ENCODE measurements at places on chromosomes 4 and X. TPM values are rescaled to one million over a fixed set of nuclear protein-coding genes. Genes with fewer than 3 reads are reported as not detected.

GRCh38 chr4:39502019-39502663 is 25.1 kb downstream of the UGDH start:
- H3K4me3 ChIP-seq: no peak overlapping the region
- peak overlapping the region; percentile 100 for H3K27ac ChIP-seq
- H3K36me3 ChIP-seq: peaks cover 79% of the 10 kb centered on the region
- peaks cover 29% of the 10 kb centered on the region for H3K4me1 ChIP-seq
- DNase-seq: peak; percentile 88

DNA sequence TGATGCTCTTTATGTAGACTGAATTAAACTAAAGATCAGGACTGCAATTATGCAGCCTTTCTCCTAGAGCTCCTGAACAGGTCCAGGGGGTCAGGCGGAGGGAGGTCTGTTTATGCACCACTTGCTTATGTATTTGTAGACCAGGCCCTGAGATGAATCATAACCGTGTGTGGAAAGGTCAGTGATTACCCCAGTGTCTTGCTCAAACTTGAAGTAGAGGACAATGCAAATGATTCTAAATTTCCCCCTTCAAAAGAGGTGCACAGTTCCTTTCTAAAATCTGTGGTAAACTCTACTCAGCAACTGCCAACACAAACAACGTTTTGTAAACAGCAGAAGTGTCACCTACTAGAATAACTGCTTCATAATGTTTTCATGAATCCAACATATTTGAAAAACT is 13.0 kb upstream of the TBC1D9 start:
- peaks cover 4% of the 10 kb centered on the region for H3K27me3 ChIP-seq
- H3K4me1 ChIP-seq: no peaks in the 10 kb centered on the region
- no peaks in the 10 kb centered on the region for H3K36me3 ChIP-seq
- H3K27ac ChIP-seq: no peak overlapping the region
- DNase-seq: no peak

DNA sequence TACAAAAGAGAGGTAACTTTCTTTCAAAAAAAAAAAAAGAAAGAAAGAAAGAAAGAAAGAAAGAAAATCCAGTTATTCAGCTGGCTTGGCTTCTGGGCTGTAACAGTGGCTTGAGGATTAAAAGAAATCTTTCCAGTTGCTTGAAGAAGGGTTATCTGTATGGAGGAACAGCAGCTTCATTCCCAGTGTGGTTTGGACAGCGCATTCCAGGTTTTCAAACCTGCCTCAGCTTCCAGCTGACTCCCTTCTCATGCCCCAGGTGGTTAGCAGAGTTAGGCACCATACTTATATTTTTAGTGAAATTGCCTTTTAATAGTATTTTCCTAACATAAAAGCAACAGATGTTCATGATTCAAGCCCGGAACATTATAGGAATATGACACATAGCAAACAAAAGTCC is 48.6 kb downstream of the TMEM164 start:
- no peaks in the 10 kb centered on the region for H3K36me3 ChIP-seq
- no peaks in the 10 kb centered on the region for H3K27me3 ChIP-seq
- no peak for DNase-seq
- no peaks in the 10 kb centered on the region for H3K4me1 ChIP-seq
- H3K4me3 ChIP-seq: no peak overlapping the region

GRCh38 chr4:55528491-55528890 is 18.2 kb downstream of the CLOCK start:
- H3K4me1 ChIP-seq: peaks cover 7% of the 10 kb centered on the region
- no peak for DNase-seq
- no peaks in the 10 kb centered on the region for H3K27me3 ChIP-seq
- no peak overlapping the region for H3K27ac ChIP-seq

- peak; percentile 30 for DNase-seq
- peaks cover 31% of the 10 kb centered on the region for H3K4me1 ChIP-seq
- H3K27ac ChIP-seq: peak overlapping the region; percentile 89
- H3K4me3 ChIP-seq: peak overlapping the region; percentile 2
Observed at GRCh38 chr4:168124008-168124641, 31.8 kb downstream of the ANXA10 start.

DNA sequence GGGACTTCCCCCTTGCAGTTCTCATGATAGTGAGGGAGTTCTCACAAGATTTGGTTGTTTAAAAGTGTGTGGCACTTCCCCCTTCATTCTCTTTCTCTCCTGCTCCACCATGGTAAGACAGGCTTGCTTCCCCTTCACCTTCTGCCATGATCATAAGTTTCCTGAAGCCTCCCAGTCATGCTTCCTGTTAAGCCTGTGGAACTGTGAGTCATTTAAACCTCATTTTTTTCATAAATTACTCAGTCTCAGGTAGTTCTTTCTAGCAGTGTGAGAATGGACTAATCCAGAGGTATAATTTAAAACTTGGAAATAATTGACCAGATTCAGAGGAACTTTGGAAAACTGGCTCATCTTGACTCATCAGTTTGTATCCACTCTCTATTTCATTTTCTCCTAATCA is 129.0 kb downstream of the TMEM47 start:
- H3K36me3 ChIP-seq: no peaks in the 10 kb centered on the region
- no peaks in the 10 kb centered on the region for H3K4me1 ChIP-seq
- no peaks in the 10 kb centered on the region for H3K27me3 ChIP-seq
- no peak overlapping the region for H3K4me3 ChIP-seq
- no peak for DNase-seq

- H3K27ac ChIP-seq: no peak overlapping the region
- no peaks in the 10 kb centered on the region for H3K4me1 ChIP-seq
- DNase-seq: peak; percentile 93
- H3K27me3 ChIP-seq: no peaks in the 10 kb centered on the region
- no peak overlapping the region for H3K4me3 ChIP-seq
Observed at GRCh38 chr4:177596035-177596434, 153.8 kb upstream of the AGA start.

- H3K27ac ChIP-seq: no peak overlapping the region
- H3K4me1 ChIP-seq: peaks cover 7% of the 10 kb centered on the region
- peak; percentile 14 for DNase-seq
- no peaks in the 10 kb centered on the region for H3K27me3 ChIP-seq
- no peak overlapping the region for H3K4me3 ChIP-seq
Observed at GRCh38 chr4:95409127-95409526, 139.6 kb downstream of the UNC5C start.

- no peak overlapping the region for H3K27ac ChIP-seq
- no peaks in the 10 kb centered on the region for H3K36me3 ChIP-seq
- no peak for DNase-seq
- H3K27me3 ChIP-seq: no peaks in the 10 kb centered on the region
- H3K4me1 ChIP-seq: no peaks in the 10 kb centered on the region
- H3K4me3 ChIP-seq: no peak overlapping the region
Observed at GRCh38 chr4:55214172-55214571, 88.8 kb upstream of the KDR start.

DNA sequence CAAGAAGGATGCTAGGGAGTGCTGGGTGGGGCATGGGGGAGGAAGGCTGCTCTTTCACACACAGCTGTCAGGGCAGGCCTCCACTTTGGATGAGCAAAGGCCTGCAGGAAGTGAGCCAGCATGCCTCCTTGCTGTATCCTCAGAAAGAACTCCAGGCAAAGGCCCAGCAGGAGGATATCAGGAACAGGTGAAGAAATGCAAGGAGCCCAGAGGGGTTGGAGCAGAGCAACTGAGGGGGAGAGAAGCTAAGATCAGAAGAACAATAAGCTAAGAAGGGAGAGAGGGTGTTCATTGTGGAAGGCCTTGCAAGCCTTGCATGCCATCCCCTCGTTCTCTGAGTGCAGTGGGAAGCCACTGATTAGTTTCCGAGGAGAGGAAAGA is 115.1 kb downstream of the CAMK2D start:
- no peaks in the 10 kb centered on the region for H3K36me3 ChIP-seq
- no peak overlapping the region for H3K27ac ChIP-seq
- no peaks in the 10 kb centered on the region for H3K27me3 ChIP-seq
- H3K4me3 ChIP-seq: no peak overlapping the region

DNA sequence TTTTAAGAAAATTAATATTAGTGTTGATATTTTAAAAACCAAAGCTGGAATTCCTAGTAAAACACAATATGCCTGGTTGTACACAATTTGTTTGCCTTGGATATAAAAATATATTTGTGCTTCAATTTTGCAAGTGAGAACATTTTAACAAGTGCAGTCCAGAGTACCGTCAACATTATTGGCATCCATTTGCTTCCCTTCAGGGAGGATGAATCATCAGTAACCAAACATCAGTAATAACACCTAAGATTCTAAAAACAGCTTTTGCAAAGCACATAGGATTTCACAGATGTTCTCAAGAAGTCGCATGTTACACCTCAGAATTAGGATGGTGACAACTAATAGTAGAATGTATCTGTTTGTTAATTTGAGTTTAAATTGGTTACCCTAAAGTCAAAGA is 262.6 kb upstream of the BMP3 start:
- H3K4me3 ChIP-seq: no peak overlapping the region
- no peak overlapping the region for H3K27ac ChIP-seq
- H3K27me3 ChIP-seq: no peaks in the 10 kb centered on the region
- no peaks in the 10 kb centered on the region for H3K36me3 ChIP-seq
- no peaks in the 10 kb centered on the region for H3K4me1 ChIP-seq

The ZNF711 gene
- total RNA-seq: 1.5 TPM

The RNF128 gene
- total RNA-seq: 0.72 TPM

The TLL1 gene
- 0.36 TPM for total RNA-seq

The ERAS gene
- not detected for total RNA-seq

The ATP6AP1 gene
- total RNA-seq: 59.2 TPM

The MAGEB17 gene
- not detected for total RNA-seq

The CETN2 gene
- total RNA-seq: 42.1 TPM

The C4orf50 gene
- not detected for total RNA-seq
